ENCODE measurements at places on chromosomes 11 and 22.

GRCh38 chr11:77191429-77191822 is 63.4 kb downstream of the MYO7A start:
- DNase-seq: no peak

GRCh38 chr22:35555483-35555890 is 14.9 kb downstream of the RASD2 start:
- DNase-seq: no peak

DNA sequence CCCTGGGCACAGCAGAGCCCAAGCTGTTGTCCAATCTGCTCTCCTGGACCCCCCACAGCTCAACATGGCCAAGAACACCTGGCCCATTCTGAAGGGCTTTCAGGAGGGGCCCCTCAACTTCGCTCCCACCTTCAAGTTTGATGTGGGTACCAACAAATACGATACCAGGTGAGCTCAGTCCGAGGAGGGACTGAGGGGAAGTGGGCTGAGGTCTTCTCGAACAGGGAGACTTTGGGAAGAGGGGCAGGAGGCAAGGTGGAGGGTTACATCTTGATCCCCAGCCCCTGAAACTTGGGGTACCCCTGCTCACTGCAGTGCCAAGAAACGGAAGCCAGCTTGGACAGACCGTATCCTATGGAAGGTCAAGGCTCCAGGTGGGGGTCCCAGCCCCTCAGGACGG is 5.4 kb downstream of the INPP5J start:
- no peak for DNase-seq

DNA sequence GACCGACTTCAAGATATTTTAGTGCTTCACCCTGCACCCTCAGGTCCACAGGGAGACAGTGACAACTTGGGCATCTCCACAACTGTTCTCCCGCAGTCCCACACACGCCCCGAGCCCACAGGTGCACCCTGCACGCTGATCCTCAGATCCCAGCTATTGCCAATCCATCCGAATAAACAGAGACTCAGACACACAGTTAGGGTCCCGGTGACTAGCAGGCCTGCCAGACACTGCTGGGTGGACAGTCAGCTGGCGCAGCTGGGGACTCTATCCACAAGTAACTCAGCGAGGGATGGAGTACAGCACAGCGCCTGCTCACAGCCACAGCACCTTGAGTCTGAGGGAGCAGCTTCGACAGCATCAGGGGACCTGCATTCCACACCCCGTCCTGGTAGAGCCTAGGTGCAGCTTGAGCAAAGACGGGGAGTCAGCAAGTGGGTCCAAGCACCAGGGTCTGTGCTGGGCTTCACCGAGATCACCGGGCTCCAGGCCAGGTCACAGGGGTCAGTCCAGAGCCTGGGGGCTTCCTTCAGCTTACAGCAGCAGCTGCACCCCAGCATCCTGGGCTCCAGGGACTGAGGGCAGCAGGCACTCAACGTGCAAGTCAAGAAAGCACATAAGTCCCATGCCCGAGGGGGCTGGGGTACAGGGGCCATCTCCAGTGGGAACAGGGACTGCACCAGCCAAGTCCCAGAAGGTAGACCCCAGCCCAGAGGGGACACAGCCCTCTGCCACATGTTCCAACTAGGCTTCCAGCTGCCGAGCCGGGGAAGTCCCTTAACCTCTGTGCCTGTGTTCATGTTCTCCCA is 7.6 kb downstream of the RPL3 start:
- no peak for DNase-seq

DNA sequence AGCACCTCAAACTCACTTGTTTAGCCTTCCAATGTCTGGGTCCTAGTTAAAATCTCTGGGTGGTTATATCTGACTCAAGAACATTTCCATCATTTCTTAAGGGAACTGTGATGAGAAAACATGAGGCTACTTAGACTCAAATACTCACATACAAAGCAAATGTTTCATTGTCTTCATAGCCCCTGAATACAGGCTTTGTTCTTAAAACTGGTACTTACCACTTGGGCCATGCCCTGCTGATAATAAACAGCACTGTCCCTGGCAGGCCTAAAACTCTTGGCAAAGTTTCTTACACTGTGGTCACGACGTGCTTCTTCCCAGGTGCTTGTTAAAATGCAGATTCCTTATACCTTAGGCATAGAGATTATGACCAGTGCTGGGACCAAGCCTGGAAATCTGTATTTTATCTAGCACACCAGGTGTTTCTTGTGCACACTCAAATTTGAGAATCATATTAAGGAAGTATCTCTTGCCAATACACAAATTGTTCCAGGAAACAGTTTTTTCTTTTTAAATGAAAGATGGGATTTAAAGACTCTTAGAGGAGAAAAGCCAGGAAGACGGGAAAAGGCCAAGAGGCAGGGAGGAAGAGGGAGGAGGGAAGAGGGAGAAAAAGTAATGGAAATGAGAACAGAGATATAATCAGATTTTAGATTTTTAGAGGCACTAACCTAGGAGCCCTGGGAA is 287.9 kb upstream of the MPPED2 start:
- DNase-seq: no peak
